ENCODE measurements at places on chromosomes 16 and 17.

DNA sequence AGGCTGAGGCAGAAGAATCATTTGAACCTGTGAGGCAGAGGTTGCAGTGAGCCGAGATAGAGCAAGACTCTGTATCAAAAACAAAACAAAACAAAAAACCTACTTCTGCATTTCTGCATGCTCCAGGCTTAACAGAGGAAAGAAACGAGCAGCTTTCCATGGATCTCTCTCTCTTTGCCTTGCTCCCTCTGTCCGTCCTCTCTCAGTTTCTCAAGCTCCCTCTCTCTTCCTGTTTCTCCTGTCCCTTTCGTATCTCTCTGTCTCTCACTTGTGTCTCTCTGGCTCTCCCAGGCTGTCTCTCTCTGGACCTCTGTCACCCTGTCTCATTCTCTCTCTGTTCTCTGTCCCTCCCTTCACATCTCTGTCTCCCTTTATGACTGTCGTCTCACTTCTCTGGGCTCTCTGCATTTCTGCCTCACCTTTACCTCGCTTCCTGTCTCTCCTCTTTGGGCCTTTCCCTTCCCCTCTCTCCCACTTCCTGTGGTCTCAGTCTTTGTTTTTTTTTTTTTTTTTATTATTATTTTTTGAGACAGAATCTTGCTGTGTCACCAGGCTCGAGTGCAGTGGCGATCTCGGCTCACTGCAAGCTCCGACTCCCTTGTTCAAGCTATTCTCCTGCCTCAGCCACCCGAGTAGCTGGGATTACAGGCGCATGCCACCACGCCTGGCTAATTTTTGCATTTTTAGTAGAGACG is 4.1 kb upstream of the PITPNA start:
- no peak for DNase-seq

DNA sequence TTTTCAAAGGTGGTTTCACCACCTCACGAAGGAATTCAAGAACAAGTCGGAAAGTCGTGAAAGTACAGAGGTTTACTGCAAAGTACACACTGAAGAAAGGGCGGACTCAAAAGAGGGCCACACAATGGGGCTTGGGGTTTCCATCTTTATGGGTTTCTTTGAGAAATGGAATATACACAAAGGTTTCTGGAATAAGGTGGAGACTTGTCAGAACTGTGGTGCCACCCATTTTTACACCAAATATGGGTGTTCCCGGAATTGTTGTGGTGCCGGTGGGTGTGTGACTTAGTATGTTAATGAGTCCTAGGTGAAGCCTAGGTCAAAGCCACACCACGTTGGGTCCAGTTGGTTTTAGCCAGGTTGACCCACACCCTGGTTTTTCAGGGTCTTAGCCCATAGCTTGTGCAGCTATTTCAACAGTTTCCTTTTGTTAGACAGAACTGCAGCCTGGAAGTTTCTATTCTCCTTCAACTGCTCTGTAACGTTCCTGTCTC is 567 bp upstream of the GCSH start:
- DNase-seq: no peak

DNA sequence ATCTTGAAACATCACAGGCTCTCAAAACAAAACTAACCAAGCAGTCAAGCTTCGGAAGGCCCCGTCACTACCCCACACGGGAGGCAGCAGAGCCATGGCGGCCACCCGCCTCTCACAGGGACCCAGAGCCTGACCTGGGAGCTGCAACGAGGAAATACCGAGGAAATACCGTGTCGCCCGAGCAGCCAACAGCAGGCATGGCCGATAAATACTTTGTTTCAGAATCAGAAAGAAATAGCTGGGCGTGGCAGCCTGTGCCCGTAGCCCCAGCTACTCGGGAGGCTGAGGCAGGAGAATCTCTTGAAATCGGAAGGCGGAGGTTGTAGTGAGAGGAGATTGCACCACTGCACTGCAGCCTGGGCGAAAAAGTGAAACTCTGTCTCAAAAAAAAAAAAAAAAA is 6.9 kb downstream of the LMF1 start:
- no peak for DNase-seq

DNA sequence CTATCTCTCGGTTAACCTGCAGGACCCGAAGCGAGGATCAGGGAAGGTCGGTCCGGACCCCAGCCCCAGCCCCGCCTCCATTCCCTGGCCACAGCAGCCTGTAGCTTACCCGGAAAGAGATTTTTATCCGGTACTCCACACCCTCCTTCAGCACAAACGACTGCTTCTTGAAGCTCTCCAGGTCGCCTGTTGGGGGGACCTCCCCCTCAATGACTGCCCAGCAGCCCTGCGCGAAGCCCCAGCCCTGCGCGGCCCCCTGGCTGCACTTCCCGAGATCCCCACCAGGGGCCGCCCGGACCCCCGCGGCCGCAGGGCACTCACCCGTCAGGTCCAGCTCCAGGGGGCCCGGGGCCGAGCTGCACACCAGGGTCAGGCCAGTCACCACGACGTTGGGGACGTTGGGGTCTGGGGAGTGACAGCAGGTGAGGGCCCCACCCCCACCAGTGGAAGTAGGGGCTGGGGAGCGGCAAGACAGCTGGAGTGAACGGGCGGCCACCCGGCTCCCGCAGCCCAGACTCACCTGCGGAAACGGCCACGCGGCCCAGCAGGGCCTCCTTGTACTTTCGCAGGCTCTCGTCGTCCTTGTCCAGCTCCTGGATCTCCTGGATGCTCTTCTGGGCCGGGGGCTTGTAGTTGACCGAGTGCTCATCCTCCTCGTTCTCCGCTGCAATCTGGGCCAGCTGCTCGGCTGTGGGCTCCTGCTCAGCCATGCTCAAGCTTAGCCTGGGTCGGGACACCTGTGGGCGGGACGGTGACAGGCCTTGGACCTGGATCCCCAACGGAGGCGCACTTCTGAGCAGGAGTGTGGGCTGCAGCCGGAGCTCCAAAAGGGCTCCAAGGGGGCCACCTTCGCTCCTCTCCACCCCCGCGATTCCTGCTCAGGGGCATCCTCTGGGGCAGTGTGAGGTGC is 1.7 kb downstream of the ARHGDIA start:
- no peak for DNase-seq
